ENCODE measurements at places on chromosomes 3 and 15.

GRCh38 chr3:115147329-115148141 lies 447 bp upstream of the ZBTB20 start:
- peak; percentile 99 for DNase-seq

DNA sequence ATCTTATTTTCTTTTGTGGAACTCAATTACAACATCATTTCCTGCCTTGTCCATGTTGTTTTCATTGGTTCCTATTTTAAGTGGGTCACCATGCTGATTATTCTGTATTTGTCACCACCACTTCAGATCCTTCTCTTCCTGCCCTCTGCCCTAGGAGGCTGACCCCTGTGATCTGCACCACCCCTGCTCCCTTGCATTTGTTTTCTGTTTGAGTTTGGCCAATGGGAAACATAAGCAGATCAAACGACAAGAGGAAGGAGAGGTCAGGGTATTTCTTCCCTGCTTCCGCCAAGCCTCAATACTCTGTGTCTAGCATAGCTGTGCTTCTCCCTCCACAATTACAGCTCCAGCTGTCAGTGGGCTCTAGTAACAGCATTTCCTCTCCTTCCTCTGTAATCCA lies 71.6 kb downstream of the IMPG2 start:
- no peak for DNase-seq

DNA sequence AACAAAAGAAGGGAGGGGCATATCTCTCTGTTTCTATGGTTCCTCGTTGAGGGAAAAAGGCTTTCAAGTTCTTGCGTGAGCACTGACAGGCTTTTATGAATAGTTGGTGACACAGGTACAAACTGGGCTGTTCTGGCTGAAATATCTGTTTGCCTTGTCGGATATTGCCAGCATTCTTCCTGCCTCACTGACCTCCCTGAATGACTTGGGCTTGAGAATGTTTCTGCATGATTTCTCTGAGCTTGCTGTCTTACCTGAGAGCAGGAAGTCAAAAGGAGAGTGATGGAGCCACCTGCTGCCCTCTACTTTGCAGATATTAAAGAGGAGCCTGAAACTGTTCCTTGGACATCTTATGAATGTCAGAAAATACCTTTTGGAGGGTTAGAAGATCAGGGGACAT lies 4.8 kb downstream of the GCNT3 start:
- DNase-seq: no peak

DNA sequence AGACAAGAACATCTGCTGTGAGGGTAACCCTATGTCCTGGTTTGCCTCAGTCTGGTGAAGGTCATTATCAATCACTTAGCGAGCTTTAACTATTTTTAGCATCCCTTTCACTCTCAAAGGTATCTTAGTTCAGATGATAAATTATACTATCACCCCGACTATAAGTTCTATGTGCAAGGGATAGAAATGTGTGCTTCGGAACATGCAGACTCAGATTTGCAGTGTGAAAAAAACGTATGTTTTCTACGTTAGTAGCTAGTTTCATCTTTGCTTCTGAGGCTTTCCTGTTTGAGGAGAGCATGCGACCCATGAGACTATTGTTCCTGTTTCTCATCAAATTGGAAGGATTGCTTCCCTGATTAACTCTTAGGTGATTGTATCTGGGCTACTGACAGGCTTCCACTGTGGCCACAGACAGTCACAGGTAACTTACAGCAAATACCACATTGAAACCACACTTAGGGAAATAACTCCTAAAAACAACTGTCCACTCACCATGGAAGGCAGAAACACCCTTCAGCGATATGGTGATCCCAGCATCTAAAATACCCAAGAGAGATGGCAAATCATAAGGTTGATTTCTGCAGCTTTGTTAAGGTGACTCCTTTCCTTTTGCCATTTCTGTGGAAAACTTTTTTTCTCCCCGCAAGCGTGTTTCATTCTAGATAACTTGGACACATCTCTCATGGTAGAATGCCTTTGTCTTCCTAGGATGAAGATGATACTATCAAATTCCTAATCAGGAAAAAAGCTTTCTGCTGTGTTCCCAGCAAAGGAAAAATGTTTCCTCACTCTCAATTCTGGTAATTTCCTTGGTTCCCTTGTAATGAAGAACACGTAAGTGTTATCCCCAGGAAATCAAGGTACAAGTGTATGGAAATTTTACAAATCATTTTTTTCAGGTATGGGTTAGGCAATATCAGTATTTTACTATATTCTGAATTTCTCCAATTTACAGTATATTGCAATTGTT lies 5.2 kb downstream of the GCSAM start:
- DNase-seq: no peak

DNA sequence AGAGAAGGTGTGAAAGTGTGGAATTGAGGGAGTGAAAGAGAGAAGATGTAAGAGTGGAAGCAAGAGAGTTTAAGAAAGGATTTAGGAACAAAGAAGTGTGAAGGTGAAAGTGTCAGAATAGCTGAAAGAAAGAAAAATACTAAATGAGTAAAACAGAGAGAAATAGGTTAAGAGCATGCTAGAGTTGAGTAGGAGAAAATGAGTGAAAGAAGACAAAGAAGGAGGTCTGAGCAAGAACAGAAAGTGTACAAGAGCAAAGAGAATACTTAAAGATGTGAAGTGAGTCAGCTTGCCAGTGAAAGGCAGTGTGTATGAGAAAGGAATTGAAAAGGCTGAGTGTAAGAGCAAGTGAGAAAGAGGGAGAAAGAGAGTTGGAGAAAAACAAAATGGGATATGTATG lies 348.8 kb upstream of the BCHE start:
- no peak for DNase-seq

DNA sequence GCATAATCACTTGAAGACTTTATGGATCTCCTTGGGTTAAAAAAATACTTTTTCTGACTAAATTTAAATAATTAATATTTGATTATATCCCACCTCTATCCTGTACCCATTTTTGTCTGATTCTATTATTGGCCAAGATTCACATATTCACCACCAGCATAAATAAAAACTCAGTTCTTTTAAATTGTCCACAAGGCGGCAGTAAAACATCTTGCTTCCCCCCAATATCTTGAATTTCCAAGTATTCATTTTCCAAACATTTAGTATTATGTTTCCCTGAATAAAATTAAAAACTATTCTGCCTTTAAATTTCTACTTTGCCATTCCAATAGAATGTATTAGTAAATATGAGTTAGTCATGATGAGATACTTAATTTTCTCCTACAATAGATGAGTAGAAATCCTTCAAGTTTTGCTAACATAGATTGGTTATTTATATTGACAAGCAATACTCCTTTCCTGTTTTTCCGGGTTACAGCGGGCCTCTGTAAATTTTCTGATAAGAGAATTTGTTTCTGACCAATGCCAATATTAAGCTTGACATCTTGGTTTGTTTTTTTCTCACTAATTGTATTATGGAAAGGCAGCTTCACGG lies 218.7 kb upstream of the MDFIC2 start:
- no peak for DNase-seq

- no peak for DNase-seq
Observed at GRCh38 chr3:109952924-109953323, 615.6 kb upstream of the DPPA4 start.

- no peak for DNase-seq
Observed at GRCh38 chr3:9066141-9066540, 102.9 kb upstream of the RAD18 start.

DNA sequence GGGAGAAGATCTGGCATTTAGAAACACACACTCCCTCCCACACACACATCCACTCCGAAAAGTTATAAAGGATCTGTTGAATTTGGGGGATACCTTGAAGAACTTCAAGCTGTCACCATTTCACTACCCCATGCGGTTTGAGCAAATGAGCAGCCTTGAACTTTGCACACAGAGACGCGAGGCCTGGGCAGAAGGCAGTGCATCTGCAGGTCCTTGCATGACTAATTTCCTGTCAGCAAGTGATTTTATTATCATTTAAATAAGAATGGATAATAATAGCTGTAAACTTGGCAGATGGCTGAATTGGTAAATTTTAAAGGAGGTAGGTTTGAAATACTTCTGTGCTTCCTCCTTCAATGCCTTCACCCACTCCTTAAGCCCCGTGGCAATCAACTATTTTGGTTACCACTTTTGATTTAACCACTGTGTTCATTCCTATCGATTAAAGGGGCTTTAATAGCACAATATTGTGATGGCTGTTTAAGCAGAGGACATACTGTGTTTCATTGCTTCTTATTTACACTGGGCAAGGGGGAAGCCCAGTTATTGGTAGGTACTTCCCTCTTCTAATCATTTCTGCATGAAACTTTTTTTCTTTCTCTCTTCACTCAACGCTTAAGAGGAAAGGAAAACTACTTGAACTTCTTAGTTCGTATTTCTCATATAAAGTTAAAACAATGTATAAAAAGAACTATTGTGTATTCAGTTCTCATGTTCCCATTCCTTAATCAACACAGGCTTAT lies 108.1 kb downstream of the ROBO2 start:
- no peak for DNase-seq

DNA sequence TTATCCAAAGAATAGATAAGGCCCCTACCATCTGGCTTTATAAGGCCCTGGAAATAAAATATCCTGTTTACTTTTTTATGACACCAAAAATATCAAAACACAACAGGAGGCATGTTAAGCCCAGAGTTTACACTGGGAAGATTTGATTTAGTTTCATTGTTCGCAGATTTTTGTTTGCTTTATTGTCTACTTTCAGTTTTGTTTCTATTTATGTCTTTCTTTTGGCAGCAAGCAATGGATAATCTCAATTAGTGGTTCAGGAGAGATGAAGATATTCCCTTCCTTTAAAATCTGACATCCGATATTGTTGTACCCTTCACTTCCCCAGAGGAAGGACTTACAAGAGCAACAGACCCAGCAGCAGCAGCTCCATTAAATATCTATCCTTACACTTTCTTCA lies 249.4 kb upstream of the ARPP21 start:
- DNase-seq: no peak

GRCh38 chr3:99713440-99713839 lies 75.0 kb downstream of the COL8A1 start:
- DNase-seq: no peak

GRCh38 chr15:66848686-66849392 lies 146.8 kb downstream of the SMAD6 start:
- no peak for DNase-seq

- DNase-seq: no peak
Observed at GRCh38 chr15:32837935-32838334, 120.1 kb downstream of the GREM1 start.

DNA sequence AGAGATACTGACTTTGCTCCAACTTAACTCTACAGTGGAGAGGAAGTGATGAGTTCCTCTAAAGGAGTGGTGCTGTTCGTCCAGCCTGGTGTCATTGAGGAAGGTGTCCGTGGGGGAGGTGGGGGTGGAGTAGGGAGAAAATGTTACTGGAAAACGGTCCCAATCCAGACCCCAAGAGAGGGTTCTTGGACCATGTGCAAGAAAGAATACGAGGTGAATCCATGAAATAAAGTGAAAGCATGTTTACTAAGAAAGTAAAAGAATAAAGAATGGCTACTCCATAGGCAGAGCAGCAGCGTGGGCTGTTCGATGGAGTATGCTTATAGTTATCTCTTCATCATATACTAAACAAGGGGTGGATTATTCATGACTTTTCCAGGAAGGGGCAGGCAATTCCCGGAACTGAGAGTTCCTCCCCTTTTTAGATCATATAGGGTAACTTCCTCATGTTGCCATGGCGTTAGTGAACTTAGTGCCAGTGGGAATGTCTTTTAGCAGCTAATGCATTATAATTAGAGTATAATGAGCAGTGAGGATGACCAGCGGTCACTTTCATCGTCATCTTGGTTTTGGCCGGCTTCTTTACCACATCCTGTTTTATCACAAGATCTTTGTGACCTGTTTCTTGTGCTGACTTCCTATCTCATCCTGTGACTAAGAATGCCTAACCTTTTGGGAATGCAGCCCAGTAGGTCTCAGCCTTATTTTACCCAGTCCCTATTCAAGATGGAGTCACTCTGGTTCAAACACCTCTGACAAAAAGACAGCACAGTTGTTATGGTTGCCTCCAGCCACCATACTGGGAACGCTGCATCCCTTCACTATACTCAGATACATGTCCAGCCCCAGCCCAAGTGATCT lies 38.6 kb downstream of the CLEC3B start:
- DNase-seq: peak; percentile 48

DNA sequence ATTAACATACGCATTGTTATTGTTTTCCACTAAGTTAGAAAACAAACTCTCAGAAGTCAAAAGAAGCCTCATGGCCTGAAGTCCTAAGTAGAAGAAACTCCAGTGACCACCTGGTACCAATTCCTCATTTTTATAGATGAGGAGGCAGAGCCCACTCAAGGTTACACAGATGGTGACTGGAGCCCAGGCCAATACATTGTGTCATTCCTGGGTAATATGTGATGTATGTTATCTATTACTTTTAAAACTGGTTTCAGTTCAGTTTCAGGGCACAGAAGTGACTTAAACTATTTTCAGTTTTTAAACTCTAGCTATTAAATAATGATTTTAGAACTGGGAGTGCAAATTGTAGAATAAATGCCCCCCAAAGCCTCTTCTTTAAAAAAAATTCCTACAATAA lies 66.7 kb upstream of the STXBP5L start:
- DNase-seq: no peak

DNA sequence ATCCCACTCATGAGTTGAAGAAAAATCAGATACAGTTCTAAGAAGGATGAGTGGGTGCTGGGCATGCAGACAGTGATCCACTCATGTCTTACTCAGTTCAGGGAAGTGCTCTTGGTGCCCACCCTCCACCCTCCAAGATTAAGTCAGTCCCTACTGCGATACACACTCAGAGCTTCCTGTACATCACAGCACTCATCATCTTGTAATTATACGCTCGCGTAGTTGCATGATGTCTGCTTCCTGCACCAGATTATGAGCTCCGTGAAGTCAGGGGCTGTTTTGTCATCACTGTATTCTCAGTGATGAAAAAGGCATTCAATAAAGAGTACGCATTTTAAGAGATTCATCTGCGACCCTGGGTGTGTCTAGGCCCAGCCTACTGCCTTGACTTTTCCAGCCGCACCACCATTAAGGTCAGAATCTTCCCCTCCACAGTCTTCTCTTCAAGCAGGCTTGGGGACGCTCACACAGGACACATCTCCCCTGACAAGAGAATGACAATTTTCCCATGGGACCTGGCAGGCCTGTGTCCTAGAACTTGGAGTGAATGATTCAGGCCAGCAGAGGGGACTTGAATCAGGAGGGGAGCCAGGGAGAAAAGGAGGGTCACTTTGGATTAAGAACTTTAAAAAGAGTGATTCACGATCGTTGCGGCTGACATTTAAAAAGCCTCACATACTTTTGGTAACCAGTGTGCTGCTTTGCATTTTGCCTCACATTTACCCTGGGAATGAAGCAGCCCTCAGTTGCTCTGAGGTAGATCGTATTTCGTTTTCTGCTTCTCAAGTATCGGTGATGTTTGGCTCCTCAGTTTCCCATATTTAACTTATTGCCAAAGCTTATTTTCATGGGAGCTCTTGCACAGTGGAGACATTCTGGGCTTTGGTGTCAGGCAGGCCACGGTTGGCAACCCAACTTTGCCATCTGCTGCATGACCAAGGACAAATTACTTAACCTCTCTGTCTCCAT lies 7.9 kb upstream of the PDE8A start:
- no peak for DNase-seq

DNA sequence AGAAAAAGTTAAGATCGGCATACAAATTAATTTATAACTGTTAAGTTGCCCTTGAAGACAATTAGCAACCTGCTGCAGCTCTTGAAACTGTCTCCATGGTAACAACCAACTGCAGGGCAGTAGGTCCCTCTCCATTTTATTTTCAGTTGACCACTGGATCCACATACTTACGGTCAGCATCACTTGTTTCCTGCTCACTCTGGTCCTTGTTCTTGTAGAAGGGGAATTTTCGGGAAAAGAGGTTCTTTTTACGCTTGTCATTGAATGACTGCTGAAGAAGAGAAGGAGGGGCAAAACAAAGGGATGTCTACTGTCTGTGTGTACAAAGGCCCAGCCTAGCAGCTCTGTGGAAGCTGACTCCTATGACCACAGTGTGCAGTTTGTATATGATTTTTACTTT lies 46.8 kb upstream of the MELTF start:
- no peak for DNase-seq

Measured in CD4-positive, alpha-beta T cell treated with Interleukin-15 for 1 hour (primary cell).